ENCODE measurements at places on chromosomes 16 and 17.

GRCh38 chr16:82833378-82833993 is 206.7 kb downstream of the CDH13 start:
- no peak for DNase-seq

DNA sequence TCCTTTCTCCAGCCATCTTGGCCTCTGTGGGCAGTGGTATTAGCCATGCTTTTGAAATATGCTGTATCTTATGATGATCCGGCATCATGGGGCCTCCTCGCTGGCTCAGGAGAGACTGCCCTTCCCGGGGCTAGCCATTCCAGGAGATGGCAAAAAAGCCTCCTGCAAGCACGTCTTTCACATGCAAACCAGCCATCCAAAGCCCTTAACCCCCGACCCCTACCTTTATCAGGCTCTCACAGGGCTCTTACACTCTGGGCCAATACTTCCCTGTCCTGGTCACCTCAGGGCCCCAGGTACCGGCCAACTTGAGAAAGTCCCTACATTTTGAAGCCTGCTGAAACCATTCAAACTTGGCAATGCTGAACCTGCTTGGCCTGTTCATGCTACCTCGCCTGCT is 36.4 kb downstream of the MYH13 start:
- no peak for DNase-seq

- no peak for DNase-seq
These were observed 128.5 kb downstream of the PARN start for GRCh38 chr16:14501331-14502255.

GRCh38 chr17:36829676-36830075 is 107.6 kb upstream of the LHX1 start:
- DNase-seq, result no peak

DNA sequence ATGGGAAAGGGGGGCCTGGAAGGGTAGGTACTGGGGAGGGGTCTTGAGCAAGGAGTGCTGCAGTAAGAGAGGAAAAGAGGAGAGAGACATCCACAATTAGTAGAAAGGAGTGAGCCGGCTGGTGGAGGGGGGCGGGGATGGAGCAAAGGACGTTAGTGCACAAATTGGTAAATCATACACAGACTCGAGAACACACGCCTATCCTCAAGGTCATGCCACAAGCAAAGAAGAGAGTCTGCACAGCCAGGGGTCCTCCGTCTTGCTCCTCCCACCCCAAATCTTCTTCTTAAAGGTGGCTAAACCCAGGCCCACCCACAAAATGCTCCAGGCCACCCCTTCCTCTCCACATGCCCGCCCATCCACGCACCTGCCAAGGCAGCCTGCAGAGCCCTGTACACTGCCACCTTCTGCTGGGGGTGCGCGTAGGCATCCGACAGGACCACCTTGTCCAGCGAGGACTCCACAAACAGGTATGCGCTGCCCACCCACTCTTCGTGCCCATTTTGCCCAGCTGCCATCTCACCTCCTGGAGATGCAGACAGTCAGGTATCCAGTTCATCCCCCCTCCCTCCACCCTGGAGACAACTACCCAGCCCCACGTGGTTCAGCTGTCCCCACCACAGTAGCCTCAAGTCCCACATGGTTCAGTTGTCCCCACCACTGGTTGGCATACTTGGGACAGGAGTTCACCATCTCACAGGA is 3.4 kb downstream of the TRADD start:
- DNase-seq, result no peak

GRCh38 chr16:10180771-10181163 is 1.5 kb downstream of the GRIN2A start:
- peak; percentile 66 for DNase-seq

DNA sequence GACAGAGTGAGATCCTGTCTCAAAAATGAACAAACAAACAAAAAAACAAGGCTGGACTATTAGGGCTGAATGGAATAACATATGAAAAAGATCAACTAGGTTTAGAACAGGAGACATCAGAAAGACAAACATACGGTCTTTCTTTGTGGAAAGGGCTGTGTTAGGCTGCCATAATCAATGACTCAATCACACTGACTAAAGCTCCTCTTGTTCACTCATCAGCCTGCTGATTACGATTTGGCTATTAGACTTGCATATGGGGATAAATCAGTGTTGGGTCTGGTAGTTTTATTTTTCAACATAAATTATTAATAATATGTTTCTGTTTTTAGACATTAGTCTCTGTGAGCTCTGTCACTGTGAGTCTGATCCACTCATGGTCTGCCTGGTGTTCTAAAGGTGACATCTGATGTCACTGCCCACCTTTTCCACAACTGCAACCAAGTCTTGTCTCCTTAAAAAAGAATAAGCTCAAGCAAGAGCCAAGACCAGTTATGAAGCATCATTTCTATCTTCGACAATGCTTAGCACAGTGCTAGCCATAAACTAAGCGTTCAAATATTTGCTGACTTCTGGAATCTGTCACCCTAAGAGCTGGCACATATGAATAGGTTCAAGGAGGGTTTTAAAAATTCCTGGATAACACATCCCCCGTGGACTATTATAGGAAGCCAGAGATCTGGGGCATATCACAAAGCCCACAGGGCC is 10.2 kb downstream of the CFAP20 start:
- no peak for DNase-seq

DNA sequence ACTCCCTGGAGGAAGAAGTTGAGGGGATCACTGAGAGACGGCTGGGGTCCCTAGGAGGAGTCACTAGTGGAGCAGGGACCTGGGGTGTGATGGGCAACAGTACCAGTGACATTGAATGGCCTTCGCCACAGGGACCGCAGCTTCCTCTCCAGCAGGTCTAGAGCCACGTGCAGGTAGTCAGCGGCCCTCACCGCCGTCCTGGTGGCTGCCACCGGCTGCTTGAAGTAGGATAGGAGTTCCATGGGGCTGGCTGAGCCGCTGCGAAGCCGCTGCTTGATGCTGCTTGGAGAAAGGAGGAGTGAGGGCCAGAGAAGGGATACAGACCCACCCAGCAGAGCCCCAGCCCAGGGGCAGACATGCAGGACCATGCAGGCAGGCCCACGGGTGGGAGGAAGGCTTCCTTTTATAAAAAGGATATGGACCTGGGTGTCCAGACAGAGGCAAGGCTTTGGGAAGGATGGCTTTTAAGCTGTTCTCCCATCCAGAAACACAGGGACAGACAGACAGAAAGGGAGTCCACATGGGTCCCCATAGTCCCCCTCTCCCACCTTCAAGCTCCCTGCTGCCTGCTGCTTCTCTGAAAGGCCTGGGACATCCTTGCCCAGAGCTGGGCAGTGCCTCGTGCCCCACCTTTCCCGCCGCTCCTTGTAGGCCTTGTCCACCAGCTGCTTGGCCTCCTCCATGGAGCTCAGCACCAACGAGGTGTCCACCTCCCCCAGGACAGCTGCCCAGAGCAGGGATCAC is 827 bp downstream of the MPO start:
- no peak for DNase-seq

DNA sequence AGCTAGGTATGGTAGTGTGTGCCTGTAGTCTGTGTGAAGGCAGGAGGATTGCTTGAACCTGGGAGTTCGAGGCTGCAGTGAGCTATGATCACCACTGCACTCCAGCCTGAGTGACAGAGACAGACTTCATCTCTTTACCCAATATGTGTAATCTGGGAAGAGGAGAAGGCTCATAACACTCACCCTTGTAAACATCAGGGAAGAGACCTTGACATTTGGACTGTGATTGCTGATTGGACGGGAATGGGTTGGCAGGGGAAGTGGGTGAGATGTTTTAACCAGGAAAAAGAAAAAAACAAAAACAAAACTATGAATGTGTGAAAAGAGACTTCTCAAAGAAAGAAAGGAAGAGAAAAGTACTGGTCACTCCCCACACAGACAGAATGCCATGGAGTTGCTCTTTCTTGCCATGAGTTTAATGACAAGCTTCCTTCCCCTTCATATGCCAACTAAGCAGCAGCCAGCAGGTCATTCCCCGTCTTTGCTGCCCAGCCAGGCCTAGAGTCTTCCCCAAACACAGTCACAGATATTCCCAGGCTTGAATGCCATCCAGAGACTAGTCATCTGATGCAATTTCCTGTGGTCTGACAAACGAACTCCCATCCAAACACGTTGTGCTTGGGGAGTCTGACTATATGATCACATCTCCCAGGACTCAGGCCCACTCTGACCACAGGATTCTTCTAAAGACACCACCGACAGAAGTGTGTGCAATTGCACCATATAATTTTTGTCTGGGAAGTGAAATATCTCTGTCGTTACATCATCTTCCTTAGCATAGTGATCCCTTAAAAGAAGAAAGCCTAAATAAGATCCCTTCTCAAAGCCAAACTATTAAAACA is 3.6 kb upstream of the XAF1 start:
- no peak for DNase-seq

GRCh38 chr16:85372627-85373372 is 240.3 kb upstream of the GSE1 start:
- DNase-seq, result no peak

DNA sequence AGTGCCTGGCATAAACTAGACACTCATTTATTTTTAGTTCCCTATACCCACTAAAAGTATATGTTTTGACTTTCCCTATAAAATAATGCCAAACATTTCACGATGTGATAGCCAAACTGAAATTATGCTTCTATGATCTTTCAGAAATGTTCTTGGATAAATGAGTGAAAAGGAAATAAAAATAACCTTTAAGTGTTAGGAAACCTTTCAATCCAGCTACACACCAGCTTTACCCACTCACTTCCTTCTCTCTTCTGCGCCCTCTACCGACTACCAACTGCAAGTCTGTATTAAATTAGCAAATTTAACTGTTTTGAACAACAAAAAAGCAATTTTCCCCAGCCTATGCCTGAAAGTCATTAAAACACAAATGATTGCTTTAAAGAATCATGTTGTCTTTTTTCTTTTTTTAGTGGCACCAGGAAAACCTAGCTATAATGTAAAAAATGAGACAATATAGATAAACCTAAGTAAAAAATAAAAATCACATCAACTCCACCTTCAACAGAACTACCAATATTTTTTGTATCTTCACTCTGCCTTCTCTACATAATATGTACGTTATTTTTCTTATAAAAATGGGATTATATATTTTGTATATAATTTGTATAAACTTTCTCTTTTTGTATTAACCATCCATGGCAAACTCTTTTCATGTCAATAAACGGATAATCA is 13.2 kb upstream of the TMEM100 start:
- DNase-seq, result peak; percentile 79

All from Karpas-422 (cell line).